Hypothalamus (tissue), 51 donors: ENCODE measurements at places on chromosomes 7 and 10.

GRCh38 chr7:7122033-7122478 lies 60.3 kb upstream of the C1GALT1 start:
- no peak for DNase-seq

- DNase-seq: no peak
These were observed 202.0 kb upstream of the SEMA3C start for GRCh38 chr7:81120803-81121202.

- no peak for DNase-seq
These were observed 75.8 kb downstream of the DLG5 start for GRCh38 chr10:77850620-77851231.

DNA sequence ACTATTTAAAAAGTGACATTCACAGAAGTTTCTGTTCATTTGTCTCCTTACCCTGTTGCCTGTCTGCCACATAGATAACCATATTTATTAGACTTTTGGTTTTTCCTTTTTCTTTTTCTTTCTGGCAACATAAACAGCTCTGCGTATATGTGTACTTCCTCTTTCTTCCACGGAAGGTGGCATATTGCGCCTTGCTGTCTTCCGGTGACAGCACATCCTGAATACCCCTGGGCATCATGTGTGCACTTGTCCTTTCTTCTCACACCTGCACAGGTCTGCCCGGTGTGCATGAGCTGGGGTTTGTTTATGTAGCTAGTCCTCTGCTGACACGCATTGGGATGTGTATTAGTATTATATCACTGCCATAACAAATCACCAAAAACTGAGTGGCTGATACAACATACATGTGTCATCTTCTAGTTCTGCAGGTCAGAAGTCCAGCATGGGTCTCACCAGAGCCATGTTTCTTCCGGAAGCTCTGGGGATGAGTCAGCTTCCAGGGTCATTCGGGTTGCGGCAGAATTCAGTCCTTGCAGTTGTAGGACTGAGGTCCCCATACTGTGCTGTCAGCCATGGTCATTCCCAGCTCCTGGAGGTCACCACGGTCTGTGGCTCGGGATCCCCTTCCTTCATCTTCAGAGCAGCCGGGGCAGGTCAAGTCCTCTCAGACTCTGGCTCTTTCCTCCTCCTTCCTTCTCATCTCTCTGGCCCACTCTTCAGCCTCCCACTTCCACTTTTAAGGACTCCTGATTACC lies 596.0 kb upstream of the FOXK1 start:
- no peak for DNase-seq

GRCh38 chr7:39686261-39686924 lies 63.0 kb downstream of the RALA start:
- no peak for DNase-seq

- no peak for DNase-seq
These were observed 159.7 kb downstream of the SGMS1 start for GRCh38 chr10:50464004-50464409.

DNA sequence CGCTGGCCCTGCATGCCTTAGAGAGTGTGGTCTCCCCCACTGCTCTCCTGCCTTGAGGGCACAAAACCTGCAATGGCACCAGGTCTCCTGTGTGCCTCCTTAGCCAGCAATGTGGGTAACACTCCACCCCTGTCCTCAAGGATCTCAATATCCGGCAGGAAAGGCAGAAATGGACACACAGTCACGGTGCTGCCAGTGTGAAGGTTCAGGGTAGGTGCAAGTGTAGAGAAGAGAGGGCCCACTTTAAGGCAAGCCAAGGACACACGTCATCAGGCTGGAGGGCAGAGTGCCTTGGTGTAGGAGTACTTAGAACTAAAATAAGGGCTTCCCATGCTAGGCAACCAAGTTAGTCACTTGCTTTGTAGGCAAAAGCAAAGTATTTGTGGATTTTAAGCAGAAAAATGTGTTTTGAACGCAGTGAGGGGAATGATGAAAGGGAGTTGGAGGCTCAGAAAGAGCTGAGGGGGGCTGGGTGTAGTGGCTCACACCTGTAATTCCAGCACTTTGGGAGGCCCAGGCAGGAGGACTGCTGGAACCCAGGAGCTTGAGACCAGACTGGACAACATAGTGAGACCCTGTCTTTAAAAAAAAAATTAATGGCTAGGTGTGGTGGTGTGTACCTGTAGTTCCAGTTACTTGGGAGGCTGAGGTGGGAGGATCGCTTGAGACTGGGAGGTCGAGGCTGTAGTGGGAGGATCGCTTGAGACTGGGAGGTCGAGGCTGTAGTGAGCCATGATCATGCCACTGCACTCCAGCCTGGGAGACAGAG lies 152.8 kb downstream of the ARHGAP21 start:
- DNase-seq: no peak

- no peak for DNase-seq
These were observed 31.6 kb upstream of the ITGB8 start for GRCh38 chr7:20299145-20299544.

- no peak for DNase-seq
These were observed 39.5 kb downstream of the KLF6 start for GRCh38 chr10:3745521-3745920.

- DNase-seq: no peak
These were observed 28.2 kb upstream of the ZPBP start for GRCh38 chr7:50121286-50121685.

GRCh38 chr10:75202321-75203045 lies 8.1 kb upstream of the VDAC2 start:
- no peak for DNase-seq

DNA sequence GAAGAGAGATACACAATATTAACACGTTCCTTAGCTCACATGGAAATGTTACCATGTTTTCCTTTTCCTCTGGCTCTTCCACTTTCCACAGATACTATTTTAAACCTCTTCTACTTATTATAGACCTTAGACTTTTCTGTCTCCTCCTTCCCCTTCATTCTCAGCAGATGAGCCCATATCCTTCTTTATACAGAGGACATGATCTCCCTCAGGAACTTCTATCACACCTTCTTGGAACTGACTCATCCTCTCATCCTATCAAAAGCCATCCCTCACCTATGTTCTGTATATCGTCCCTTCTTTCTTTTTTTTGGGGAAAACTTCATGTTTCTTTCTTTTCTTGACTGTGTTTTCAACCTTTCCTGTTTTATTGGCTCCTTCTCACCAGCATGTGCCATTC lies 20.8 kb downstream of the MTPN start:
- no peak for DNase-seq

GRCh38 chr7:73912223-73912622 lies 51.3 kb downstream of the TMEM270 start:
- no peak for DNase-seq

GRCh38 chr10:2296179-2296891 lies 559.0 kb upstream of the ADARB2 start:
- no peak for DNase-seq

- DNase-seq: no peak
These were observed 6.3 kb downstream of the POLD2 start for GRCh38 chr7:44116789-44117666.

GRCh38 chr10:72095195-72095594 lies 6.8 kb upstream of the SPOCK2 start:
- no peak for DNase-seq

DNA sequence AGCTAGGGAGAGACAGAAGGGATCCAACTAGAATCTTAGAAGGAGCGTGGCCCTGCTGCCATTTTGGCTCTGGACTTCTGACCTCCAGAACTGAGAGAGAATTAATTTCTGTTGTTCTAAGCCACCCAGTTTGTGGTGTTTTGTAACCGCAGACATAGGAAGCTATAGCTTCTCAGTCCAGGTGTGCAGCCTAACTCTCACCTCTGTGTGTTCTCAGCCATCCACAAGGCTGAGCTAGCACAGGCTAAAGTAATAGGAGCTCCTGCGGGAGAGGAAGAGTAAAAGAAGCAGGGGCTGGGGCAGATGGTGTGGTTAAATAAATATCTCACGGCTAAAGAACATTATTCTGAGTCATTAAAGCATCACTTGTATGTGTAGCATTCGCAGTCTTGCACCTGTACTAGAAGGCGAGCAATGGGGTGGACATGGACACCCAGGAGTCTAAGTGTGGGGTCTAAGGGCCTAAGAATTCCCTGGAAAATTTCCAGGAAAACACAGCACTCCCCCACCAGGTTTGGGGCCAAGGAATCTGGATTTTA lies 94.1 kb downstream of the AOAH start:
- DNase-seq: no peak

- no peak for DNase-seq
These were observed 253.6 kb downstream of the CNTNAP2 start for GRCh38 chr7:146370171-146370570.

DNA sequence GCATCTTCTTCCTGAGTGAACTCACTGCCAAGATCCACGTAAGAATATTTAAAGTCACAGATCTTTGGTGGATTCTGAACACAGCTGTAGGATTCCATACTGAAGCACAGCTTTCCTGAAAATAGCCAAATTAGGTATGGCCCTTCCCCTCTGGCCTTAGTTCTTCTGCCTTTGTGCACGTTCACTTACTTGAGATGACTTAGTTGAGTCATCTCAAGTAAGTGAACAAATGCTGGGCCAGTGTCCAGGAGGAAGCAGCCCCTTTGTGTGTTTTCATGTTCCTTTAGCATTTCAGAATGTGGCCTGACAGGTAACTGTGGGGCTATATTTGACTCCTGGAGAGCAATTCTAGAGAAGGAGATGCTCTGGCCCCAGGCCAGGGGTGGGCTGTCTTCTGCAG lies 51.5 kb downstream of the CCNY start:
- DNase-seq: no peak
